Endodermal cell (in vitro differentiated cells): ENCODE measurements at places on chromosomes 16 and 17.

DNA sequence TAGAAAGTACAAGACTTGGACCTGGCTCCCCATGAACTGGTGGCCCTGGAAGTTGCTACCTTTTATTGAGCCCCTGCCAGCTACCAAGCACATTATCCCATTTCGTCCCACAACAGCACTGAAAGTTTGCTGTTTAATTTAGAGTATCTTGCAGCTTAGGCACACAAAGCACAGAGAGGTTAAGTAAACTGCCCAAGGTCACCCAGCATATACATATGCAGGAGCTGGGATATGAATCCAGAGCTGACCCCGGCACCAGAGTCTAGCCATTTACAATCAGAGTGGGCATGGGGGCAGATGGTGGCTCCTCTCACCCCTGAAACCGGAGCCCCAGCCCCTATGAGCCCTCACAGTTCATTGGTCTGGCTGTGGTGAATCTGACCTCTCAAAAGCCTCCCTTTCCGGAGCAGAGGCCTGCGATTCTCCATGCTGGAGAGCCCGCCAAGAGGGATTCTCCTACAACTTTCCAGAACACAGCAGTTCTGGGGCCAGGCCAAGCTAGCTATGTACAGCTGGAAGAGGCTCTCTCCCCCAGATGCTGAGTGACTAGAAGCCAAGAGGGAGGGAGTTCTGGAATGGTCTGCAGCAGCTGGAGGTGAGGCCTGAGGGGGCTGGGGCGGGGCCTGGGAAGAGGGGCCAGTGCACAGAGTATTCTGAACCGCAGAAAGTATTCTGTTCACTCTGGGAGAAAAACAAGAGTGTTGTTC lies 58.3 kb downstream of the SREBF1 start:
- DNase-seq = no peak

DNA sequence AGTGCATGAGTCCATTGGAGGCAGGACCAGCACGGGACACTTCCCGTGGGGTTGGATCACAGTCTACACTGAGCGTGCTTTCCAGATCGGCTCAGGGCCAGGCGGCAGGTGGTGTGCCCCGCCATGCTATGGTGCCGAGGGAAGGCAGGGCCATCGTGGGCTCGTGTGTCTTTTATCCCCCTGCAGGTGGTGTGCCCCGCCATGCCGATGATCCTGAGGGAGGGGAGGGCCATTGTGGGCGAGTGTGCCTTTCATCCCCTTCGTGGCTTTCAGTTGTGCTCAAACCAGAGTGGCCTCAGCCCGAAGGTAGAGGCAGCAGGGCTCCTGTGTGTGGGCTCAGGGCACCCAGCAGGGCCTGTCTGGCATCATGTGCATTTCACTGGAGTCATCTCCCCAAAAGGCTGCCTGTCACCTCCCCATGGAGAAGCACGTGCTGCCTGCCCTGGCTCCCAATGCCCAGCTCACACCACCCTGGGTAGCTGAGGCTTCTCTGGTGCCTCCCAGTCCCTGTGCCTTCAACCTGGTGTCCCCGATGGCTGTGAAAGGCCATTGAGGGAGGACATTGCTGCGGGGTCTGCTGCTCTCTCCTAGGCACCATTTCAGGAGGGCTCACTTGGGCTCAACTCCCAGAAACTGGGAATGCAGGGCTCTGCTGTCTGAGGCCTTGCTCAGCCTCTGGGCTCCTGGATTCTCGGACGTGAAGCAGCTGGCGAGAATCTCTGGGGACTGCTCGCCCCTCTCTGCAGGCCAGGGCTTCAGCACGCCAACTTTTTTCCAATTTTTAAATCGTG lies 207.6 kb downstream of the NPIPB11 start:
- DNase-seq = peak; percentile 32

- DNase-seq = no peak
Measured at GRCh38 chr17:43543300-43543699, 2.8 kb downstream of the ETV4 start.

GRCh38 chr16:66052745-66053144 lies 313.7 kb upstream of the CDH5 start:
- no peak for DNase-seq

- peak; percentile 75 for DNase-seq
Measured at GRCh38 chr17:57518587-57519581, 226.2 kb downstream of the CCDC182 start.

- peak; percentile 73 for DNase-seq
Measured at GRCh38 chr17:14805348-14805747, 459.8 kb downstream of the PMP22 start.

DNA sequence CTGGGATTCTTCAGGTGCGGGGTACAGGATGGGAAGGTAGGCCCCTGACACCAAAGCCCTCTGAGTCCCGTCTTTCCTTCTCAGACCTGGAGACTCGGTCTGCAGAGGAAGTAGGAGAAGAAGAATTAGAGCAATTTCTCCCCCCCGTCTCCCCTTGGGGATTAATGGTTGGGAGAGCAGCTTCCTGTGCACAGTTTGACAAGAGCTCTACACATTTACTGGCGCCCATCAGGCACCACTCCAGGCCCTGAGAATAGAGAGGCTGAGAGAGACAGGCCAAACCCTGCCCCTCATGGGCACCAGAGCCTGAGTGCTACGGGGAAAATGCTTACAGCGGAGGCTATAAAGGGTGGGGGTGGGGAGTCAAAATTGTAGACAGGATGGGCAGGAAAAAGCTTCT lies 3.5 kb upstream of the C16orf74 start:
- no peak for DNase-seq

DNA sequence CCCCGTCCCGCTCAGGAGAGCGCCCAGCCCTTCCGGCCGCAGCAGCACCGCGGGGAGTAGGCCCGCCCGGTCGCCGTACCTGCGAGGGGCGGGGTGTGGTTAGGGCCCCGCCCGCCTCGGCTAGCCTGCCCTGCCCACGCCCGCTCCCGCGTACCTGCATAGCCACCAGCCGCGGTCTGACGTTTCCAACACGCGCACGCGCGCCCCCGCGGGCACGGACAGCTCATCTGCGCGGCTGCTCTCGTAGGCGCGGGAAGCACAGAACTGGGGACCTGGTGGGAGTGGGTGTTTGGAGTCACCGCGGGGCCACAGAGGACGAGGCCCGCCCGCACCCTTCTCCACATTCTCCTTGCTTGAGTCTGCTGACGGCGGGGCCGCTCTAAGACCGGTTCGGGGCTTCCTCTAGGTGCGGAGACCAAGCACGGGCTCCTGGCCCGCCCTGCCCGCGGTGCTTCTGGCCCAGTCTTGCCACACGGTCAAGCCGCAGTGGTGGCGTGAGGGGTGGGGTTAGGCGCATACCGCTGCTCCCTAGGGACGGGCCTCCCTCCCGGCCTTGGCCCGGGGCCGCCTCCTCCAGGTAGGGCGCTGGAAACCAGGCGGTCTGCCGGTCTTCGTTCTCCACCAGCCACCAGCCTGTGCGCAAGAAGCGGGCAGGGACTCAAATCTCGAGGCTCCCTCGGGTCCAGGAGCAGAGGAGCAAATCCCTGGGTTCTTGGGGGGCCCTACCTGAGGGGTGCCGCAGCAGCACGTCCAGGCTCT lies 1.8 kb downstream of the NOXO1 start:
- peak; percentile 89 for DNase-seq

DNA sequence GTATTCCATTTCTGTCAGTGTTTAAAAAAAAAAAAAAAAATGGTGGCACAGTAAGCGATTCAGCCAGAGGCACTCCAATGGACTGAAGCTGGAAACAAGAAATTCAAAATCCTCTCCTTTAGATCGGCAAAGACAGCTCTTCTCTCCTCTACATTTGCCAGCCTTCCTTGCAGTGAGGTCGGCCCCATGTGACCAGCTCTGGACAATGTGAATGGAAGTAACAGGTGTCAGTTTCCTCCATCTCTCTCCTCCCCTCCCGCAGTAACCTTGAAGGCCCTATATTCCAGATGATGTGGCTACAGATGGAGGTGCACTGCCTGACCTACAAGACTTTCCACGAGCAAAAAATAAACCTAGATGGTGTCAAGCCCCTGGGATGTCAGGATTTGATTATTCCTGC lies 15.0 kb downstream of the CUEDC1 start:
- peak; percentile 80 for DNase-seq

DNA sequence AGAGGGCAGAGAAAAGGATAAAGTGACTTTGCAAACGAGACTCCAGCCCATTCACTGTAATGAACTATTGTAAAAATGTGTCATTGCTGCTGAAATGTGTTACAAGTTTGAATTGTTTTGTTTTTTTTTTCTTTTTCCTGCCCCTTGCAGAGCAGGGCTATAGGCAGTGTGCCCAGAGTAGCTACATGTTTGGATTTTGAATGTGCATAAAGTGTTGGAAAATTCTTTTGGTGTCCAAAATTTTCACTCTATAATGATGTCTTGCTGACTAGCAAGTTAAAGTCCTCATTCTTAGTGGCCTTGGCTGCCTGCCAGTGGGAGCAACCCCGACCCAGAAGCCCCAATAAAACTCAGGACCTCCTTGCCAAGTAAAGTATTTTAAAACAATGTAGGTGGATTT lies 66.5 kb downstream of the IGF2BP1 start:
- DNase-seq = no peak

DNA sequence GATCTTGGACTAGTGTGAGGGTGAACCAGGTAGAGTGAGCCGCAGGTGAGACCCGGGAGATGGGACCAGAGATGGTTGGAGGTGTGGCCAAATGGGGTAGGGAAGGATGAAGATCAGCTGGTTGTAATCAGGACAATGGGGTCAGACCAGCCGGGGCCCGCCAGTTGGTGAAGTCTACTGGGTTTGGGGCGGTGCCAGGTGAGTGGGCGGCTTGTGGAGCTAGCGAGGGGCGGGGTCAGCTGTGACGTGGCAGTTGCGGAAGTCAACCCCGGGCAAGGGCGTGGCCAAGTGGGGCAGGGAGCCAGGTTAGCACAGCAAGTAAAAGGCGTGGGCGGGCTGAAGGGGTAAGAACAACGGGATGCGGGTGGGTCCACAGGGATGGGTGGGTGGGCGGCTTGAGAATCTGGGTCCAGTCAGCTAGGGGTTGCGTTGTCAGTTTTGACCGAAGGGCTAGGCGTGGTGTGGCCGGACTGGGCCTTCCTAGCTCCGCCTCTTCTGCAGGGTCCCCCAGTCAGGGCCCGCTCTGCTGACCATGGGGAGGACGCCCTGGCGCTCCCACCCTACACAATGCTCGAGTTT lies 25.5 kb upstream of the ALKBH5 start:
- peak; percentile 100 for DNase-seq

DNA sequence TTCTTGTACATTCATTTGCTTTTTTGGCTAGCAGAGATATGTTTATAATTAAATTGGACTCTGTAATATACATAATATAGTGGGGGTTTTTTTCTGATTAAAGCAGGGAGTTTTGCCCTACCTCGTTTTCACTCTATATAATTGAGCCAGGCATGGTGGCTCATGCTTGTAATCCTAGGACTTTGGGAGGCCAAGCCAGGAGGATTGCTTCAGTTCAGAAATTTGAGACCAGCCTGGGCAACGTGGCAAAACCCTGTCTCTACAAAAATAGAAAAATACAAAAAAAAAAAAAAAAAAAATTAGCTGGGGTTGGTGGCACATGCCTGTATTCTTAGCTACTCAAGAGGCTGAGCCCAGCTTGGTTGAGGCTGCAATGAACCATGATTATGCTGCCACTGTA lies 42.2 kb downstream of the PAFAH1B1 start:
- DNase-seq = no peak

DNA sequence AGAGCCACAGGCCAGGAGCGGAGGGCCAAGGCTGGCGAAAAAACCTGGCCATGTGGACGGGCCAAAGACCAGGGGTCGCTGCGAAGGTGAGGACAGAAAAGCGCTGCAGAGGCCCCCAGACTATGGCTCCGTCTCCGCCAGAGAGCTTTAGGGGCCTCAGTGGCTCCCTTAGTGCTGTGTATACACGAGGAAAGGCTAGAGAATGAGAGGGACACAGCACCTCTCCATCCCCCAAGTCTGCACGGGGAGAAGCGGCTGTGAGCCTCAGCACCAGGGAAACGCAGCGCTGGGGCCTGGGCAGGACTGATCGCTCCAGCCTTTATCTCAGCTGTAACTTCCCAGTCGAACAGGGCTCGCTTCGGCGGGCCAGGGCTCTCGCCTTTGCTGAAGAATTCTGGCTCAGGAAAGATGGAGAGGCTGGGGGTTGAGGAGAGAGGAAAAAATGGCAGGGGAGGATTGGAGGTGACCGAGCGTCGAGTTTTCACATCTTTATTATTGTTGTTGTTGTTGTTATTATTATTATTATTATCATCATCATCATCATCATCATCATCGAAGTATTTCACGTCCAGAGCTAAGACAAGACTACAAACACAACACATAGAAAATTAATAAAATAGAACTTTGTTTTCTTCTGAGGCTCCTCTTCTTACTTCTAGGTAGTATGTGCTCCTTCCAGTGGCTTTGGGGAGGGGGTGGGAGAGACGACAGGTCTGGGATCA lies 1.9 kb upstream of the HOXB5 start:
- DNase-seq = peak; percentile 74

DNA sequence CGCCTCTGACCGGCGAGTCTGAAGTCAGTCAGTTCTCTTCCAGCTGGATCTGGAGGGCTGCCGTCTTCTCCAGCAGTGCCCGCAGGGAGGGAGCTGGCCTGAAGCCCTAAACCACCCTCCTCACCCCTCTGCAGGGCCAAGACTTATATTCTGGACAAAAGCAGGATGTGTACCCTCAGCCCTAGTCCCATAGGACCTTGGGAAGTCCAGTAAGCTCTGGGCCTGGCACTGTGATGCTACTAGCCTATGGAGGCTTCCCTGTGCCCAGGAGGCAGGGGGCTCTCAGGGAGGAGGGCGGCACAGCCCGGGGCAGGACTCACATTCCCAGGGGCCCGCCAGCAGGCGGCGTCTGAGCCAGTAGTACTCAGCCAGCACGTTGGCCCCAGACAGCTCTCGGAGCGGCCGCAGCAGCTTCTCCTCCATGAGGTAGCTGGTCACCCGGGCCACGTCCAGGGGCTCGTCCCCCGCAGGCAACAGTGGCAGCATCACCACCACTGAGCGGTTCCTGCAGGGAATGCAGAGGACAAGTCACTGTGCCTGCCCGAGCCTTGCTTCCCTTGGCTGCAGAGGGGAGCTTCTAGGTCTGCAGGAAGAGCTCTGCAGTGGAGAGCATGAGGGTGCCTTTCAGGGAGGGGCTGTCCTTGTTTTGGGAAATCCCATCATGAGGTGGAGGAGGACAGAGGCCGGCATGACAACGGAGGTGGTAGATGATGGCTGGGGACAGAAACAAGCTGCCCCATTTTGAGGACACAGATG lies 41.7 kb downstream of the RMI2 start:
- DNase-seq = peak; percentile 96

- DNase-seq = peak; percentile 35
Measured at GRCh38 chr16:50261160-50261706, 5.1 kb upstream of the ADCY7 start.
